Progenitor cell of endocrine pancreas (in vitro differentiated cells): ENCODE measurements at places on chromosomes 2 and 18. TPM values are rescaled to one million over a fixed set of nuclear protein-coding genes. Genes with fewer than 3 reads are reported as not detected.
A peak's percentile ranks its signal among the peaks of the same experiment; 100 is the strongest.

DNA sequence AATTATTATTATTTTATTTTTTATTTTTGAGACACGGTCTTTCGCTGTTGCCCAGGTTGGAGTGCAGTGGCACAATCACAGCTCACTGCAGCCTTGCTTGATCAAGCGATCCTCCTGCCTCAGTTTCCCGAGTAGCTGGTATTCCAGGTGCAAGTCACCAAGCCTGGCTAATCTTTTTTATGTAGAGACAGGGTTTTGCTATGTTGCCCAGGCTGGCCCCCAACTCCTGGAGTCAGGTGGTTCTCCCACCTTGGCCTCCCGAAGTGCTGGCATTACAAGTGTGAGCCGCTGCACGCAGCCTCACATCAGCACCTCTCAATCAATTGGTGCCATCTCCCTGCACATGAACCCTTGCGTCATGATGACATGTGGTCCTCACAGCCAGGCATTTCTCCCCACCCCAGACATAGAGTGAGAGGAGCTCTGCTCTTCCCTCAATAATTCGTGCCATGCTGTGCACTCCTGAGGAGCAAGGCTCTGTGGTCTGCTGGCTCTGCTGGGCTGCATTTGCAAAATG lies 5.9 kb downstream of the INPP5D start:
- no peak for DNase-seq

DNA sequence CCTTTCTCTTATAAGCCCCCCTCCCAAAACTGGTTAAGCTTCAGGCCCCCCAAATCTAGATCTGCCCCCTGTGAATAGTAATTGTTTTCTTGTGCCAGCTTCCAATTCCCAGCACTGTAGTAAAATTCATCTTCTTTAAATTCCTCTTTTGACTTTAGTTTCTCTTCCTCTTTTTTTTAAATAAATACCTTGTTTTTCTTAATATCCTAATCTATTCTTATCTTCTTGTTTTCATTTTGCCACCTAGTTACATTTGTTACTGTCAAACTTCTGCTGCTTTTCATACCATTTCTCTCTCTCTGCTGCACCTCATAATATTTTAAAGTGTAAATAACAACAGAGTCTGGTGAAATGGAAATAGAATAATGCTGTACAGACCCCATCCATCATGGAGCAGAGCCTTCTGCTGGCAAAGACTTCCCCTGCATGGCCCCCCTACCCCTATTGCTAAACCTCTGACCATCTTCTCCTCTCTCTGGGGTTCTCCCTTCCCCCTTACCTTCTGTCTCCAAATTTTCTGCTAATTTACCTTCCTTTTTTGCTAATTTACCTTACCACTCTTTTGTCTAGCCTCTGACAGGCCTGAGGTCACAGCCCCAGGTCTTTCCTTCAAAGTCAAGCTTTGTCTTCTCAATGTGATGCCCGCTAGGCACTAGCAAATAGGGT lies 94.9 kb upstream of the PAPOLG start:
- DNase-seq = no peak

DNA sequence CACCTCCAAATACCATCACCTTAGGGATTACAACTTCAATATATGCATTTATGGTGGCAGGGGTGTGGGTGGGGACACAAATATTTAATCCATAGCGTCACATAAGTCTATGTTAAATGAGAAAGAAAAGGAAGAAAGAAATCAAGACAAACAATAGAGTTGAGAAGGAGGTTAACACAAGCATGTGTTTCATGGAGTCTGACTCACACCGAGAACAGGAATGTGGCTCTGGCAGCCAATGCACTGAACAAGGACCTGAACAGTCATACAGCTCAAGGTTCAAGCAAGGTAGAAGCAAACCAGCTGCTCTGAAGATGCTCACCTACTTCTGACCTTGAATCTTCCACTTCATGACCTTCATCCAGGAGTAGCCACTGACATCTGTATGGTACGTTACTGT lies 36.2 kb upstream of the LPIN1 start:
- DNase-seq = no peak

The PROKR1 gene
- total RNA-seq = 0.09 and 0.12 TPM in 2 replicates

DNA sequence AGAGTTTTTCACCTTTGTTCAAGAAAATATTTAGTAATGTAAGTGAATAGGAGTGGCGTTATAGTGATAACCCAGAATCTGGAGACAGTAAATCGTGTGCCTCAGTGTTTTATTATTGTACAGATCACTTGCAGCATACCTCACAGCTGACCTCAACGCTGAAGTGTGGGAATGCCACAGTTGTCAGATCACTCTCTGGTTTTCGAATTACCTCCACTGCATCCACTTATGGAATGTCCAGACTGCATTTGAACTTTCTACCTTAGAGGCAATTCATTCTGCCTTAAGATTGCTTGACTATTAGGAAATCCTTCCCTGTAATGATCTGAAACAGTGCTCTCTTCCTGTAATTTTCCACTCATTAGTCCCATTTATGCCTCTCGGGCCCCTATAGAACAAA lies 164.5 kb upstream of the ALPP start:
- DNase-seq = no peak

DNA sequence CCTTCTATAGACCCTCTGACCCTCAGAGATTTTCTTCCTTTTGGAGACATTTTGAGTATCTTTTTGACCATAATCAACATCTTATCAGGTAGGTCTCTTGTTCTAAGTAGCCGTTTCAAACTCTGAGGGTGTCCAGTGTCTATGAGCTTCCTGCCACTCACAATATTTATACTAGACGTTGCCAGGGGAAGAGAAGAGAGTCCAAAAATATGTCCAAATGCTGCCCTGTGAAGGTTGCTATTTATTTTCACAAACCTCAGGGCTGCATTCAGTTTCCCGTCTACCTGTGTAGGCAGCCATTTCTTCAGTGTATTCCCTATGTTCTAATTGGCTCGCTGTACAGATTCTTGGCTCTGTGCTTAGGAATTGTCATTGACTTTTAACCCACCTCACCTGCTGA lies 986 bp upstream of the DSG1 start:
- DNase-seq = no peak

The KCNE4 gene
- total RNA-seq = 0.60 and 0.72 TPM in 2 replicates

DNA sequence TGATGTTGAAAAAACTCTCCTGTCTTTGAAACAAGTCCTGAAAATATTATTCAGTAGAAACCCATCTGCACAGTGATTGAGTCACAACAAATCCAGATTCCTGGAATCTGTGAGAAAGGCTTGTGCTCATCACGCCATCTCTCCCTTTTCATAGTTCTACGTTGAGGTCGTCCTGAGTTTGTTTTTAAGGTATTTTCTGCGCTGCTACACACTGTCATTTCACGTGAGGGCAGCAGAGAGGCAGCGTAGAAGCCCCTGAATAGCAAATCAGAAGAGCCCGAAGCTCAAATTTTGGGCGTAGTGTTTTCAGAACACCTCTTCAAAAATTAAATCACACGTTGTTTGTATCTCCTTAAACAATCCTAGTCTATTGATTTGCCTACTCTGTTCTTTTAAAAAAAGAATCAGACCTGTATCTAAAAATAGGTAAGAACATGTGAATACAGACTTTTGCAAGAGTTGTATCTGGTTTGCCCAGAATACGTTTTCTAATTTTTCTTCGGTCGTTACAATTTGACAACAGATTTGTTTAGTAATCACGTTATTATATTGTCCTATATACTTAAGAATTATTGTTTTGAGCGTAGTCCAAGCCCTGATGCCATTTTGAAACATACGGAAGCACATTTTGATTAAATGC lies 61.6 kb upstream of the SLC38A11 start:
- DNase-seq = no peak

- DNase-seq = no peak
These were observed 13.3 kb upstream of the PRELID3A start for GRCh38 chr18:12394428-12394827.

GRCh38 chr2:127681976-127682857 lies 6.9 kb upstream of the LIMS2 start:
- DNase-seq = no peak

The UGT1A10 gene
- total RNA-seq = not detected in 2 replicates

- DNase-seq = no peak
These were observed 154.8 kb upstream of the TFPI start for GRCh38 chr2:187709065-187709464.

The TUBA4B gene
- total RNA-seq = not detected in 2 replicates

The DRC1 gene
- 0.49 and 0.57 TPM in 2 replicates for total RNA-seq

The ANKRD30B gene
- not detected in 2 replicates for total RNA-seq

The PROC gene
- total RNA-seq = 18.7 and 25.3 TPM in 2 replicates

The FBXO48 gene
- total RNA-seq = 1.2 and 1.5 TPM in 2 replicates

GRCh38 chr2:10732924-10733565 lies 11.6 kb downstream of the ATP6V1C2 start:
- DNase-seq = no peak

DNA sequence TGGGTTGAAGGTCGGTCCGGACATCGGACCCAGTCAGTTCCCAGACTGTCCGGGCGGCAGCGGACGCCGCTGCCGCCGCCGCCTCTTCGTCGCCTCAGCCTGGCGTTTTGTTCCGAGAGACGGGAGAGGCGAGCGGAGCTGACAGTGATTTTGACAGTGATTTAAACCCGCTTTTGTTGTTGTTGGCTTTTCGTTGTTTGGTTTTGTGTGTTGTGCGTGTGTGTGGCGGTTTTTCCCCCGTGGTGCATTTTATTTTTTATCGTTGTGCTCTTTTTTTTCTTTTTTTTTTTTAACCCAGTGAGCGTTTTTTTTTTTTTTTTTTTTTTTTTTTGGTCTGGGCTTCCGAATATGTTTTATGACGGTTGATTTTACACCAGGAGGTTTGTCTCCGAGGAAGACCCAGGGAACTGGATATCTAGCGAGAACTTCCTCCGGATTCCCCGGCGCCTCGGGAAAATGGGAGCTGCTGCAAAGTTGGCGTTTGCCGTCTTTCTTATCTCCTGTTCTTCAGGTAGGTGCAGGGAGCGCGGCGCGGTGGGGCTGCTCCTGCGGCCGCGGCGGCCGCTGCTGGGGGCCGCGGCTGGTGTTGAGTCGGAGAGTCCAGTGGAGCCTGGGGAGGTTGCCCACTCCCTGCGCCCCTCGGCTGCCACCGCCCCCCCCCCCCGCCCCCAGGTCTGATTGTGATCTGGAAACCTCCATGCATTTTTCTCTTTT lies at the start of gene ACVR2A:
ACVR2A (plus strand) TSS at position 333 of the 714 bp plus-strand sequence; CDS start at position 457, 124 bp downstream.
- DNase-seq = peak; percentile 33

GRCh38 chr2:42127425-42128424 lies 41.4 kb upstream of the EML4 start:
- DNase-seq = no peak

GRCh38 chr18:5419030-5419429 lies 123.5 kb upstream of the ZBTB14 start:
- DNase-seq = no peak

- peak; percentile 16 for DNase-seq
These were observed 446 bp upstream of the EFHD1 start for GRCh38 chr2:232632904-232633412.

DNA sequence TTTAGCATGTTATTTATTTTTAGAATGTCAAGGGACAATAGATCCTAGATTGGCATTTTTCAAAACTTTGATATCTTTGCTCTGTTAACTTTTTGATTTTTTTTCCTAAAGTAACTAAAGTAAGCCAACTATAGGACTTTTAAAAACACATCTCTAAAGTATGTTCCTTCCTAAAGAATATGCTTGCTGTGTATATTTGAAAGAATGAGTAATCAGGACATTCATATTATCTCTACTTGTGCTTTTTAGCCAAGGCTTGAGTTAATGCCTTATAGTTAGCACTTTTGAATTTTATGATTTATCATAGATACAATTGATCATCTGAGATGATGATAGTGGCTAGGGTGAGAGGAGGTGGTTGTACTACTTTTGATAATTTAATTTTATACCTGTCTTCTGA lies 93.6 kb downstream of the BABAM2 start:
- no peak for DNase-seq

- DNase-seq = no peak
These were observed 14.1 kb upstream of the ZSWIM2 start for GRCh38 chr2:186862869-186863709.

The HOXD13 gene
- total RNA-seq = not detected in 2 replicates

DNA sequence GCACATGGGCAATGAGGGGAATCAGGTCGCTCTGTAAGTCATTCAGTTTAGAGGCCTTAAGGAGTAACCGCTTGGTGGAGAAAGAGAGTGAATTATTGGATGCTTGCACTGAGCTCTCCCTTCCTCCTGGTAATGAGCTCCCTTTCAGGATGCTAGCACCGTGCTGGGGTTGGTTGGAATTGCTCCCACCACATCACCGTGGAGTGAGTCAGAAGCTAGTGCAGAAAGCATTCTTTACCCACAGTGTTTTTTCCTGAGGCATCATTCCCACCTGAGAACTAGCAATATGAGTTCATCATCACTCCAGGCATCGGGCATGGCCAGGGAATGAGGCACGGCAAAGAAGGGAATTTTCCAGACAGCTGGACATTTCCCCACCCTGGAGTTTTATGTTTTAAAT lies 57.6 kb downstream of the ITGB6 start:
- no peak for DNase-seq

DNA sequence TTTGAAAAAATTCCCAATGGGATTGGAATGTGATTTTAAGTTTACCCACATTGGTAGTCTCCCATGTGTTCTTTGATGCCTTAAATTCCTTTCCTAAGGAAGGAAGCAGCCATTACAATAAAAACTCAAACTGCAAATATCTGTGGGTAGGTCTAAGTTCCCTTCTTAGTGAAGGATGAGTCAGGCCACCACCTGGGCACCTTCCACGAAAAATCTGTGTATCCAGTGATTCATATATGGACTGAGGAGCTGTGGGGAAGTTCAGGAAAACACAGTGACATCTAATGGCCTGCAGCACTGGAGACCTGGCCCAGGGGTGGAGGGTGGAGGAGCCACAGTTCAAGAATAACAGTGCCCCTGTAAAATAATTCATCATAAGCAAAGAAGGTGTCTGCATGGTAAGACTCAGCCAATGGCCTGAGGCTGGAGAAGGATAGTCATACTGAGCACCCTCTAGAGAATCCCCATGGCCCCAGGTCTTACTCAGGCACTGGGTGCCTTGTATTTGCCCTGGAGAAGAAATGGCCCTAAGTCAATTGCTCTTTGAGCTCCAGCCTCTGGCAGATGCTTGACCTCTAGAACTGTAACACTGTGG lies 248.6 kb downstream of the SP3 start:
- no peak for DNase-seq

GRCh38 chr2:186918495-186918894 lies 69.5 kb upstream of the ZSWIM2 start:
- DNase-seq = no peak
